ENCODE measurements at places on chromosomes 6 and 20.

GRCh38 chr6:925656-926213 is 232.8 kb upstream of the EXOC2 start:
- DNase-seq: no peak

GRCh38 chr6:138538390-138539031 is 39.2 kb upstream of the NHSL1 start:
- no peak for DNase-seq

GRCh38 chr6:16559071-16559470 is 202.2 kb downstream of the ATXN1 start:
- DNase-seq: no peak

DNA sequence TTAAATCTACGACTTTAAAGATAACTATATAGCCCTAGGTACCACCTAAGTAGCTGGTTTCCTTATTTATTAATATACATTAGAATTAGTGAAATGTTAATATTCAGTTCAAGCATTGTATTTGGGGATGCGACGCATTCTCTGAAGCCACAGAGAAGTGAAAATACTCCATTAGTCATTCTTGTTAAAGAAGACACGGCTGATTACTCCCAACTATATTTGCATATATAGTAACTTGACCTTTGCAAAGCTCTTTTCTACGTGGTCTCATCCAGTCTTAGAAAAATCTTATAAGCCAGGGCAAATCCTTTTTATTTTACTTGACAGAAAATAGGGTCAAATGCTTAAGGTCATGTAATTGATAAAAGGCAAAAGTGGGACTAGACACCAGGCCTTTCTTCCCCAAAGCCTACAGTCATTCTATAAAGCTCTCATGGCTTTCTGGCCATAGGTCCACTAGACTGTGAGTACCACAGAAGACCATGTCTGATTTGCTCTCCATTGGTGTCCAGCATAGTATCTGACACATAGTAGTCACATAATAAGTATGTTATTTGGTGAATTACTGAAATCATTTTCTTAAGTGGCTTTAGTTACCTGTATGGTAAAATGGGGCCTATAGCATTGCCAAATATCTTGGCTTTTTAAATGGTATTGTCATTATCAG is 11.3 kb downstream of the ZHX3 start:
- no peak for DNase-seq

Measured in T-helper 17 cell (primary cell).